Neural crest cell (in vitro differentiated cells): ENCODE measurements at places on chromosomes 7 and 10. TPM values are rescaled to one million over a fixed set of nuclear protein-coding genes. Genes with fewer than 3 reads are reported as not detected.
A peak's percentile ranks its signal among the peaks of the same experiment; 100 is the strongest.

The CCZ1 gene
- 86.4 and 88.7 TPM in 2 replicates for total RNA-seq

DNA sequence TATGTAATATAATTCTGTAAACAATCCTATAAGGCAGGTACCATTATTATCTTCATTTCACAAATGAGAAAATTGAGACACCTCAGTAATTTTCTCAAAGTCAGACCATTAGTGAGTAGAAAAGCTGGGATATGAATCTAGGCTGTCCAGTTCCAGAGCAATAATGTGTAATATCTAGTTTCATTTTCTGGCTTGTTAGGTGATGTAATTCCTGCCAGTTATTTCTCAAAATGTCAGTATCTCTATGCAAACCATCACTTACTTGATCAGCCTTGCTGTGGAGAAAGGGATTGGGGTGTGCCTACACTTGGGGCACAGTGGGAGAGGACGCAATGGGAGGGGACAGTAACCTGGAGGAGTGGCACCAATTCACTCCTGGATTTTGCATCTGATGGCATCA, 157.5 kb downstream of the LYZL1 start:
- no peak for DNase-seq

GRCh38 chr7:4725850-4726450, 43.9 kb downstream of the FOXK1 start:
- no peak for DNase-seq

DNA sequence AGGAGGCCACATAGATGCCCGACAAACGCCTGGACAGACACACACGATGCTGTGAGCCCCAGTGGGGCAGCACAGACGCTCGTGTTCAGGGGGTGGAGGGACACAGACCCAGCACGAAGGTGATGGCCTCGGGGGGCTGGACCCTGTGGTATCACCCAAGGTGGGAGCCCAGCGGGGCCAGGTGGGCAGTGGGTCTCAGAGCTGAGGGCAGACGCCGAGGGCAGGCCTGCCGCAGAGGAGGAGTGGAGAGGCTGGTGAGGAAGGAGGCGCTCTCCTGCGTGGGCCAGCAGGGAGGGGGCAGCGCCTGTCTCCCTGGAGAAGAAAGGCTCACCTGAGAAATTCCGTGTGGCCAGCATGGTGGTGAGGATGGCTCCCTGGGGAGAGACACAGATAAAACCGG, 39.6 kb downstream of the YKT6 start:
- DNase-seq, result no peak

The SFTPA1 gene
- not detected in 2 replicates for total RNA-seq

DNA sequence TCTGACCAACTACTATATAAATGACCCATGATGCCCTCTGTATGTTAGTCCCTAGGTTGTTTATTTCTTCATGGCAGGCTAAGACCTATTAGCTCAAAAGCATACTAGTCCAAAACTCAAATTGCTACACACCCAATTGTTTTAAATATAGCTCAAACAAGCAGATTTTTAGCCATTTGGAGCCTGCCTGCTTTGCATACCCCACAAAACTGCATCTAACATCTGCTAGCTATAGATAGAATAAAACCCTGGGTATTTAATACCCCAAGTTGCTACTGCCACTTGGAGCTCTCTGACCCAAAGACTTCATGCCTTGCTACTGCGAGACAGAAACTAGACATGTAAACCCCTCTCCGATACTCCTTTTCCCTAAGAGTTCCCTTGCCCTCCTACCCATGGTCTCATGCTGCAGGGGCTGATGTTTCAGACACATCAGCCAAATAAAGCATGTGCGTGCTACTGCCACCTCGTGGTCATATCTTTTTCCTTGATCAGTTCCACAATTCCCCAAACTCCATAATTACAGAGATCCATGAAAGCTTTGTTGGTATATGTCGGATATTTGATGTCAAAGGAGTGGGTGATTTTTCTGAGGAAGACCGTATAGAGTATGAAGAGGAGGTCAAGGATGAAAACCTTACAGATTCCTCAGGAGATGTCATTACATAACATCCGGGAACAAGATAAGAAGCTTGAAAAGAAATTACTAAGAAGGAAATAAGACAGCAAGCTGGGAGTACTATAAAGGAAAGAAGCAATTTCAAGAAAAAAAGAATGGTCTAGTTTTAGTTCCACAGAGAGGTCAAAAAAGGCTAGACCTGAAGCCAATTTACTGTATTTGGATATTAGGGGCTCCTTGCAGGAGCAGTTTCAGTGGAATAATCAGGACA, 386.6 kb downstream of the SH2D4B start:
- DNase-seq, result peak; percentile 73

DNA sequence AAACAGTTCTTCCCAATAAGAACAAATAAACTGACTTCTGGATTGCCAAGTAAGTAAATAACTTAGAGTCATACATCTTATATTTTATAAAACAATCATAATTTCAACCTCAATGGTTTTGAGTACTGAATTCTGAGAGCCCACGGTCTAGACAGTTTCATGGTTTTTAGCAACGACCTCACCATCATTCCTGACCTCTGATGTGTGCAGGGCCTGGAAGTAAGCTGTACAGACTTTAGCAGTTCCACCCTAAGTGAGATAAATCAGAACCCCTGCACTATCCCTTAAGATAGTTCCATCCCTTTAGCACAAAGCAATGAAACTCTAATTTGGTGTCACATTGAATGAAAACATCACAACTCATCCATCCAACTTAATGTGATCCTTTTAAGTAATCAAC, 86.0 kb downstream of the NEBL start:
- no peak for DNase-seq

GRCh38 chr7:359766-360361, 69.9 kb downstream of the FOXL3 start:
- DNase-seq, result no peak

- no peak for DNase-seq
These were observed 2.8 kb upstream of the CFAP43 start for GRCh38 chr10:104234934-104235333.

The COA1 gene
- total RNA-seq, result 102 and 116 TPM in 2 replicates

The ANKRD61 gene
- total RNA-seq, result 0.70 and 0.80 TPM in 2 replicates

DNA sequence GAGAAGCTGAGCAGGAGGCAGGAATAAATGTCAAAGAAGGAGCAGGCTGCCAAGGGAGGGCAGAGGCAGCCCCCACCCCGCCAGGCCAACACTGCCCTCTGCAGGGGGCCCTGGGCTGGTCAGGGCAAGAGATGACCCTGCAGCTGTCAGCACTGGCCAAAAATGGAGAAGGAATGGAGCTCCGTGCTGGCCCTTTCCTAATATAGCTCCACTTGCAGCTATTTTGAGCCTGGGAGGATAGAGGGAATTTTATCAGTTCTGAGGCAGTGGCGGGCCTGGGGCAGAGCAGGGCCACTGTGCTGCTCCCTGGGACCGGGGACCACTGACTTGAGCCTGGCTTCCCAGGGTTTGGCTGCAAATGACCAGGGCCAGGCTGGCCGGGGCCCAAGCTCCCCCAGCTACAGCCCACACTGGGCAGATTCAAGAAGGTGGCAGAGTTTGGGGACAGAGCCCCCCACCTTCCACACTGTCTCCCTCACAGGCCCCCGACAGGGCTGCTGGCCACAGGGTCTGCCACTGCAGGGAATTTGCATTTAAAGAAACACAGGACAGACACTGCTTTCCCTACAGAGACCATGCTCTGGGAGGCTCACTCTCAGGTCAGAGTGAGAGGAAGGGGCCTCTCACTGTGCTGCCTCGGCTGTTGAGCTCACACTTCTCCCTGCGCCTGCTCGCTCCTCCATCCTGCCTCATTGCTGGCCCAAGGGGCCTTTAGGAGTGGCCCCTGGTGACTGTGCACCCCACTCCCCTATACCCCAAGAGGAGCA, 16.2 kb downstream of the LDB3 start:
- DNase-seq, result peak; percentile 42

DNA sequence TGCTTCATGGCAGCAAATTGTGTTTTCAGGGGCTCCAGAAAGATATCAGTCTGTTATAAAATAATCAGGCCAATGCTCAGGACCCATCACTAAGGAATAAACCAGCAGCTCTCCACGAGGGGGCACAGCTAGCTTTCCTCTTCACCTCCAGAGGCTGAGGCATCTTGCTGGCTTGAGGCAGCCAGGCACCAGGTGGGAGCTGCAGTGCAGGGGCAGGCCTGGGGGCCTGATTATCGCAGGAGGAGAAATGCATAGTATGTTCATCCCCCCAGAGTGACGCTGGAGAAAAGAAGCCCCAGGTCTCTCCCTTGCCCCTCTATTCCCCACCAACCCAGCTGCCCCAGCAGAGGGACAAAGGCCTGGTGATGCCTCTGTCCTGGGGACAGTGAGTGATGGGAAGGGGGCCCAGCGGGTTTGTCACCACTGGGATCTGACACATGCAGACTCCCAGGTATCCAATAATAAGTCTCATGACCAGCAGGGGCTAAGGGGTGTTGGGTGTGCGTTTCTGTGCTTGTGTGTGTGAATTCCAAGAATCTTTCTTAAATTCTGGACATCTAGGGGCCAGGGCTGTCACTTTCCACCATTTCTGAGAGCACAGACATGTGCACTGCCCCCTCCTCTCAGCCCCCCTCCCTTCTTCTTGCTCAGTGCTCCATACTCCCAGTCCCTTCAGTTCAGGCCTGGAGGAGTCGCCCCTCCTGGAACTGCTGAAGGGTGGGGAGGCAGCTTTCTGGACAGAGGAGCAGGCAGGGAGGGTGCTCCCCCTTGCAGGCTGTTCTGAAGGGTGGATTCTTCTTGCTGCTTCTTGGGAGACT, 128.1 kb upstream of the FAM20C start:
- peak; percentile 40 for DNase-seq

GRCh38 chr10:97784200-97784810, 12.5 kb upstream of the SFRP5 start:
- no peak for DNase-seq

- DNase-seq, result no peak
These were observed 201.0 kb downstream of the FRMD4A start for GRCh38 chr10:14129770-14130169.

The STK31 gene
- total RNA-seq, result 0.58 and 0.82 TPM in 2 replicates

DNA sequence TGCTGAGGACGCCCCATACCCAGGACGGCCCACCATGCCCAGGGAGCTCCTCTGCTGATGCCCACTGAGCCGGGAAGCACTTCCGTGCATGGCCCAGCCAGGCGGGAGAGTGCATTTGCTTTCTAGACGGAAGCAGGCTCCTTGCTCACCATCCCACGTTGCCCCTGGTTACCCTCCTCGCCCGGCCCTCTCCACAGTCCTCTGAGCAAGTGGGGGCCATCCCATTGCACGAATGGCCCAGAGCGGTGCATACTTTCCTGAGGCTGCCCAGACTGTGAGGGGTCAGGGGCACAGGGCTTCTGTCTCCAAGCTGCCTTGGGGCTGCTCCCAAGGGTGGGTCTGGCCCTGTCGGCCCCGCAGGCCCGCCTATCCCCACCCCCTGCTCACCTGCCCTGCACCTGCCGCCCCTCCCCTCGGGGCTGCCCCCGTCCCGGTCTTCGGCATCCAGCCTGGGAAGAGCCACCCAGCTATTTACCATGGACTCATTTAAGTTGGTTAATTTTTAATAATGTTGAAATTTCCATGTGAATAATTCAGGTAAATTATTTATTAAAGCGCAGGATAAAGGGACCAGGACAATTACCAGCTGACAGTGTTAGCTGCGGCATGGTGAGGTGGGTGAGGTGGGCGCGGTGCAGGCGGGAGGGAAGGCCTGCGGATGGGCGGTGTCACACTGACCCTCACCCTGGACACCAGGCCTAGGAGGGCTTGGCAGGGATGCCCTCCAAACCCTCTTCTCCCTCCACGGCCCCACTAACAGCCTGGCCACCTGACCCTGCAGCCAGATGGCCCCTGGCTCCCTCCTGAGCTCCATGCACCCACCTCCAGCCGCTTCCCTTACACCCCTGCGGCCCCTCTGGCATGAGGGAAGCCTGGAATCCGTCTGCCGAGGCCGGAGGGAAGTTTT, 104.4 kb downstream of the MICALL2 start:
- DNase-seq, result no peak

DNA sequence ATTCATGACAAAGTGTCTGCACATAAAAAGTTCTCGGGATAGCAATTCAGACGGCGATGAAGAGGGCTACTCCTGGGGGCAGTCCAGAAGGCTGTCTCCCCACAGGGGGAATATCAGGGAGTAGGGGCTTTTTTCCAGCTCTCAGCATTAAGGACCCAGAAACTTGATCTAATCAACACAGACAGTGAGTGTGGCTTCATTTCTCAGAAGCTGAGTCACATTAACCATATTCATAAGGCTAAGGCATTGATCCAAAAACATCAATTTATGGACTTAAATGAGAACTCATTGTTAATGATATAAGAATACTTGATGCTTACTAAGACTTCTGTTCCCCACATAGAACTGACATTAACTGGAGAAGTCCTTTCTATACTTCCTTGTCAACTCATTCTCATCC, 87.5 kb upstream of the AOAH start:
- DNase-seq, result no peak

DNA sequence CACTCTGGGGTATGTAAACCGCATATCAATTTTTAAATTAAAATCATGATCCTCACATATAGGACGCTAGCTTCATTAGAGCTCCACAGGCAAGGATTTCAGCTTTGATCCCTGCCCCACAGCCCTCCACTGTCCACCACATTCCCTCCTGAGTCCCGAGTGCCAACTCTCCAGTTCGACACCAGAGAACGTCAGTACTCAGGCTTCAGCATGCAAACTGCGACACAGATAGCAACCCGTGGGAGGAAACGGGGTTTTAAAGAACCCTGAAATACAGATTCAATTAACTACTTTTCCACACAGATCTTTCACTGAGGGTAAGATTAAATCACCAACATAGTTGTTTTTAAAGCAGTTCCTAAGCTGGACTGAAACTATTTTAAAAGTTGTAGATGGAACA, 26.1 kb downstream of the RAPGEF5 start:
- DNase-seq, result no peak

DNA sequence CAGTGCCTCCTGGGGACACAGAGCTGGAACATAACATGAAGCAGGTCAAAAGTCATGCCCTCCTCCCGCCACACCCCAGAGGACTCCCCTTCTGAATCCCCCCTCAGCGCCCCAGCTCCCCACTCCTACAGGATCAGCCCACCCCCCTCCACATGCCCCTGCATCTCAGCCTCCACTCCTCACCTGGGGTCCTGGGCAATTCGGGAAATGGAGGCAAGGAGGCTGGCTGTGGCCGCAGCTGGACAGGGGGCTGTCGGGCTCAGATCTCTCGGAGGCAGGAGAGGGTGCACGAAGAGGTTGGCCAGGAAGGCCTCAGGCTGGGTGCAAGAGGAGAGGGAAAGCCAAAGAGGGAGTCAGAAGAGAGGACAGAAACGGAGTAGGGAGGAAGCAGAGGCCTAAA, 7.8 kb downstream of the ATG9B start:
- DNase-seq, result no peak

GRCh38 chr7:143499743-143500348, 22.2 kb downstream of the TAS2R41 start:
- DNase-seq, result no peak

DNA sequence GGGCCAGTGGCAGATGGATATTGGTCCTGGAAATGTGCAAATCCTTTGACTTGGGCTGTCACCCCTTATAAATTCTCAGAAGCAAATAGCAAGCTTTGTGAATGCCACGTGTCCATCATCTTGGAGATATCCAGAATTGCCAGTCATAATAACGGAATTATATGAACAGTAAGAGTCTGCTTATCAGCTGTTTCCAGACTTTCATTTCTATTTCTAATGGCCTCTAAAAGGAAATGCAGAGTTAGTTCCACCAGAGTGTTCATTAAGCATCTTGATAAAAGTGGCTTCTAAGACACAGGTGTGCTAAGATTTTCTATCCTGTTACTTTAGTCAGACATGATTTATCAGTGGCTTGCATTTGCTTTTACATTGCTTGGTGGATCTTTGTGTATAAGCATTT, 87.4 kb downstream of the RAMP3 start:
- no peak for DNase-seq

GRCh38 chr10:35884657-35885071, 242.6 kb upstream of the FZD8 start:
- DNase-seq, result no peak

The WIPF3 gene
- total RNA-seq, result 4.0 and 5.1 TPM in 2 replicates

- no peak for DNase-seq
These were observed 104.9 kb downstream of the KMT2E start for GRCh38 chr7:105118612-105119600.
